CD4-positive, alpha-beta T cell treated with Interleukin-15 for 4 hours (primary cell): ENCODE measurements at places on chromosomes 11 and 22.

DNA sequence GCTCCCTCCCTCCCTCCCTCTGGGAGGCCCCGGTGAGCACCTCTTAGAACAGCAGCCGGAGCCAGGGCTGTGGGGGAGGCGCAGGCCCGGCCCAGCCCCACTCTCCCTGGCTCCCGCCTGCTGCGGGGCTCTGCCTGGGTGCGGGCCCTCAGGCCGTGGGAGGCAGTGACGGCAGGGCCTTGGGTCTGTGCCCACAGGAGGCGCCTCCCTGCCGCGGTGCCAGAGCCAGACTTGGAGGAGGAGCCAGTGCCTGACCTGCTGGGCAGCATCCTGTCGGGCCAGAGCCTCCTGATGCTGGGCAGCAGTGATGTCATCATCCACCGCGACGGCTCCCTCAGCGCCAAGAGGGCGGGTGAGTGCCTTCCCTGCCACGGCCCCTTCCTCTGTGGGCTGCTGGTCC, 9.5 kb downstream of the IRF7 start:
- DNase-seq: no peak

- no peak for DNase-seq
Measured at GRCh38 chr11:77753230-77753629, 67.3 kb downstream of the RSF1 start.

GRCh38 chr11:110174645-110175310, 81.6 kb downstream of the ZC3H12C start:
- no peak for DNase-seq

DNA sequence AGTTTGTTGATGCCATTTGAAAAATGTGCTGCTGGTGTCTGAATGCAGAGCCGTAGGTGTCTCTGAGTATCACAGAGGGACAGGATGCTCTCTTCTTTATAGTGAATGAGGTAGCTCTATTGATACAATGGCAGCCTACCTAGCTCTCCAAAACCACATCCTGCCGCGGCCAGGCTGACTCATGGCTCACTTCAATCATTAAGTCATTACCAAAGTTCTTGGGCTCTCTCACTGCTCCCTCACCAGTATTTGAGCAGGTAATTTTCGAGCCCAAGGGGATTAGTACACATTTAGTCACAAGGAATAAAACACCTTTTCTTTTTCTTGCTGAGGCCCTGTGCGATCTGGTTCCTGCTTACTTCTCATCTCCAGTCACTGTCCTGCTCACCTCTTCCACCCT, 509.0 kb upstream of the LARGE1 start:
- no peak for DNase-seq

GRCh38 chr22:47552541-47553205, 790.2 kb downstream of the TBC1D22A start:
- no peak for DNase-seq

- DNase-seq: no peak
Measured at GRCh38 chr11:107198490-107199007, 180.3 kb upstream of the GUCY1A2 start.

DNA sequence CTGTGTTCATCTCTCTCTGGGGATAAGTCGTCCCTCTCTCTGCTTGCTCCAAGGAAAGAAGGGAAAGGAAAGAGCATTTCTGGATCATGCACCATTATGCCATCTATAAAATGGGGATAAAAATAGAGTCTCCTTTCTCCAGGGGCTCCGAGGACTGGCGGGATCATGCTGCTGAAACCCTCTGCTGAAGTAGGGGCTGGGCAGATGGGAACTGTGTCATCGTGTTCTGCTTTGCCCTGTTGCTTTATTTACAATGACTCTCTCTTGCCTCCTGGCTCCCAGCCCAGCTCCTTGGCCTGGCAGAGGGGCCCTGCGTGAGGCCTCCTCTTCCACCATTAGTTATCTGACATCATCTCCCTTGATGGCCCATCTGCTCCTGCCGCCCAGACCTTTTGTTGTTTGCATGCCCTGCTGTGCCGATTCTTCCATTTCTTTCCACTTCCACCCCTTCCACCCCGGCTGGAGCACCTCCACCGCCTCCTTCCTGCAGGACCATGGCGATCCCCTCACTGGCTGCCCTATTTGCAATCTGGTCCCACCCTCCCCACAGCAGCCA, 200.9 kb downstream of the MYO18B start:
- DNase-seq: no peak

DNA sequence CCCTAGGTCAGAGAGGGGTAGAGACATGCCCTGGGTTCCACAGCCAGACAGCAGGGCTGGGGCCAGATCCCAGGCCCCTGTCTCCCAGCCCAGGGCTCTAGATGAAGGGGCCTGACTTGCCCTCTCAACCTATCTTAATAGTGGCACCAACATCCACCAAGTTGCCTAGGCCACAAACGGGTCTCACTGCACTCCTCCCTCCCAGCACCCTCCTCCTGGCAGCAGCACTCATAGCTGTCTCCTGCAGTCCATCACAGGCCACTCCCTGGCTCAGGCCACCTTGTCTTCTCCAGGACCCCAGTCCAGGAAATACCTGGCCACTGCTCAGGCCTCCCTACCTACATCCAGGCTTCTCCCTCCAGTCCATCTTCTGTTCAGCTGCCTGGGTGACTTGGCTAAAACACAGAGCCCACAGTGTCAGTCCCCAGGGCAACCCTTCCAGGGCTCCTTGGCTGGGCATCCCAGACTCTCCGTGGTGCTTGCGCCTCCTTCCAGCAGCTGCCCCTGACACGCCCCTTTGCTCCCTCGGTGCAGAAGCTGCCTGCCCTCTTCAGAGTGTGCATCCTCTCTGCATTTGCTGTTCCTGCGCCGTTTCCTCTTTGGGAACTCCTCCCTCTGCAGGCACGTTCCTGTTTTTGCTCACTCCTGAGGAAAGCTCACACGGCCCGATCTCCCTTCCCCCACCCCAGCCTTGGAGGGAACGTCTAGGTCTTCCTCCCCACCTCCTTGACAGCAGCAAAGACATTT, 40.5 kb downstream of the LRRC32 start:
- no peak for DNase-seq
